ENCODE measurements at places on chromosomes 3 and 15.

DNA sequence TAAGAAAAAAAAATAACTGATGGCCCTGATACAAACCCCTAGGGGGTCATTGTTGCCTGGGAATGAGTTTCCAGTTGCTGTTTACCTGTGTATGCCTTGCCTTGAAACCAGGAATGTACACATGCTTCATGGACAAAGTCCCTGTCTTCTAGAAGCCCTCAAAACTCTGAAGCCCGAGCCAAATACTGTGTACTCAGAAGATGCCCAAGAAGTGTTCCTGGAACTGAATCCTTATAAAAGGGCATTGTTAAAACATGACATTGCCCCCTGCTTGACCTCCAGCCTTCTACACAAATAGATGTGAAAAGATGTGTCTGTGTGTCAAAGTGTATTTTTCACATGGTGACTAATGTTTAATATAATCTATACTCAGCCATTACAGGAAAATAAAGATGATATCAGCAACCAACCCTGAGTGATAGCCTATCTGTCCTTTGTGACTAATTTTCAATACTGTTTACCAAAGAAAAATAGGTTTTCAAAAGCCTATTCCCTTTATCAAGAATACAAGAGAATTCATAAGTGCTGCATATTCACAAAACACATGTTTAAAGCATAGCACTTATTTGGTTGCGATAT, 325.9 kb downstream of the MECOM start:
- no peak for DNase-seq

DNA sequence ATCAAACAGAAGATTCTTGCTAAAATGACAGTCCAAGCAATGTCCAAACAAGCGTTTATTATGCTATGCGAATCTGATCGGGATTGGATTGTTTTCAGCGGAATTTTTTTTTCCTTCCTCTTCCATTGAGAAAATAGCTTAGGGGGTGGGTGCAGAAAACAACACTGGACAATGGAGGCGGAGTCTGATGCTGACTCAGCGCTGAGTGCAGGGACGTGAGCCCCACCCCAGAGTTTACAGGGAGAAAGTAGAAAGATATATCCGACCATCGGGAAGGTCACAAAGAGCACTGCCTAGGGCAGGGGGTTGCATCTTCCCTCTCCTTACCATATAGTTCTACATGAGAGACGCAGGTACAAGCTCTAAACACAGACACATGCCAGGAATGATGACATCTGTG, 117.0 kb downstream of the FOXP1 start:
- DNase-seq: no peak

DNA sequence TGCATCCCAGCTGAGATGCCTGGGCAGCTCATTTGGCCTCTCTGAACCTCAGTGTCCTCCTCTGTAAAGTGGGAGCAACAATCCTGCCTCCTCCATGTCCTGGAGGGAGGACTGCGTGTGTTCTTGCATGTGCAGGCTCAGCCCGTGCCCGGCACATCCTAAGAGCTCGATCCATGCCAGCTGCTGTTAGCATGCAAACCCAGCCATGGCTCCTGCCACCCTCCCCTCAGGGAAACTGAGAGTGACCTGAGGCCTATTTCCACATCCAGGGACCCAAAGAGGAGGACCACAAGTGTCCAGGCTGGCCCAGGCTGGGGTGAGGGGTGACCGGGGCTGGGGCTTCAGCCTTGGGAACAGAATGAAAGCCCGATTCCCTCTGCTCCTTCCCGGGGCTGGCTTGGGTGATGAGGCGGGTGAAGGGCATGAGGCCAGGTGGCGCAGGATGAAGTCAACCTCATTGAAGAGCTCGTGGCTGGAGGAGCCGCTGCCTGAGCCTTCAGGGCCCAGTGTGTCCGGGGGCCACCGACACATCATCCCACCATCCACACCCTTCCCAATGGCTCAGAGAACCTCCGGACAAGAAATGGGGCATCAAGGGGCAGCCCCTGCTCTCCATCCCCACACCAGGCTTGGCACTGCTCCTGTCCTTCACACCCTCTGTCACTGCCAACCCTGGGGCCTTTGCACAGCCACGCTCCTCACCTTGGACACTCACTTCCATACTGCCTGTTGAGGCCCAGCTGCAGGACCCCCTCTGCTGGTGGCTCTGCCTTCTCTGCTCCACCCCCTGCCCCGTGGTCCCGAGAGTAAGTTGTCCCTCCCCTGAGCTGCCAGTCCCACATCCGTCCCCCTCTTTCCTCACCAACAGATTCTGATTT, 42.5 kb downstream of the ADAMTS7 start:
- DNase-seq: no peak

GRCh38 chr3:16820485-16820884, 64.3 kb upstream of the PLCL2 start:
- DNase-seq: no peak

DNA sequence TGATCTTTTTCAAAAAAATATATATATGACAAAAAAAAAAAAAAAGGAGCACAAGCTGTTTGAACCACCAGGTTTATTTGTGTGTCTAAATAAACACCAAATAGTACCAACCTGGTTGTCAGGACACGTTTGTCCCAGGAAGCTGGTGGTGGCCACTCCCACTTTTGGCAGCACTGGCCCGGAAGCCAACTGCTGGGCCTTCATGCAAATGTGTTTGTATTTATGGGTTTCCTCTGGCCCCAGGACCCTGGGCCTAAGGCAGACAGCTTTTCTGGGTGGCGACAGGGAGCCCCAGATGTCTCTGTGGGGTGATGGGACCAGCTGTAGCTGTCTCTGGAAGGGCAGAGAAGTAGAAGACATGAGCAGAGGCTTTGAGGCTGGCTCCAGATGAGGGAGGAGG, 31.6 kb downstream of the PRKCD start:
- peak; percentile 85 for DNase-seq

DNA sequence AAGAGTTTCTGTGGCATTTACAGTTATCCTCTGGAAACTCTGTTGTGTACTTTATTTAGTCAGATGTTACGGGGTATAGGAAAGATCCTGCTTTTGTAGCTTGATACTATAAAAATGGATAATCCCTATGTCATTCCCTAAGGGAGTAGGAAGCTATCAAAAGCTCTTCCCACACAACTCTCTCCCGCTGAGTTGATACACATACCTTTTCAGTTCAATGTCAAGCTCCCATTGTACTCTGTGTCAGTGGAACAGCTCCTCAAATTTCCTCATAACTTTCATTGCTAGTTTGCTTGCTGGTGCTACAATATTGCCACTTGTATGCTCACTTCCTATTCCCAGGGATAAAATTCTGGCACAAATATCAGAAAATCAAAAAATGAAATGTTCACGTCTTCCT, 893.3 kb upstream of the GBE1 start:
- DNase-seq: no peak

- DNase-seq: no peak
These were observed 84.2 kb downstream of the SEMA6D start for GRCh38 chr15:47801522-47801921.

DNA sequence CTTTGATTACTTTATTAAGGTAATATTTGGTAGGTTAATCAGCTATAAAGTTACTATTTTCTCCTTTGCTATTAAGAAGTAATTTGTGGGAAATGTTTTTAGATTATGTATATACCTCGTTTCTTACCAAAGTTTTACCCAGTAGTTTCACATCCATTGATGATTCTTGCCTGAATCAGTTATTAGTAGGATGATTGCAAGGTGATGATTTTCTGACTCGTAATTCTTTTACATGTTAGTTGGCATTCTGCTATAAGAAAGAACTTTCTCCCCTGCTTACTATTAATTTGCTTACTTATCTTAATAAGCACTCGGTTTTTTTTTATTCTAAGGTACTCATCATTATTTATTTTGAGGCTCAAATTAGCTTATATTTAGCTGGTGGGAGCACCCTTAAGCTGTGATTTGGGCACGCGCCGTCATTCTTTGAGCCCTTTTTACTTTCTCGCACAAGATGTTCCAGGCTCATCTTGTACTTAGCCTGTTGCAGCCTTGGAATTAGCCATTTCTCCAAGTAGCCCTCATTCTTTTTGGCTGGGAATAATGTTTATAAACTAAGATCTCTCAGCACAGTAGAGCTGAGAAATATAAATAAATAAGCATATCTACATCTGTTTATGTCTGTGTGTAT, 15.3 kb downstream of the USP3 start:
- DNase-seq: no peak

GRCh38 chr3:72113964-72114363, 329.0 kb upstream of the PROK2 start:
- DNase-seq: no peak

GRCh38 chr3:33331414-33331813, 54.2 kb downstream of the FBXL2 start:
- DNase-seq: no peak

DNA sequence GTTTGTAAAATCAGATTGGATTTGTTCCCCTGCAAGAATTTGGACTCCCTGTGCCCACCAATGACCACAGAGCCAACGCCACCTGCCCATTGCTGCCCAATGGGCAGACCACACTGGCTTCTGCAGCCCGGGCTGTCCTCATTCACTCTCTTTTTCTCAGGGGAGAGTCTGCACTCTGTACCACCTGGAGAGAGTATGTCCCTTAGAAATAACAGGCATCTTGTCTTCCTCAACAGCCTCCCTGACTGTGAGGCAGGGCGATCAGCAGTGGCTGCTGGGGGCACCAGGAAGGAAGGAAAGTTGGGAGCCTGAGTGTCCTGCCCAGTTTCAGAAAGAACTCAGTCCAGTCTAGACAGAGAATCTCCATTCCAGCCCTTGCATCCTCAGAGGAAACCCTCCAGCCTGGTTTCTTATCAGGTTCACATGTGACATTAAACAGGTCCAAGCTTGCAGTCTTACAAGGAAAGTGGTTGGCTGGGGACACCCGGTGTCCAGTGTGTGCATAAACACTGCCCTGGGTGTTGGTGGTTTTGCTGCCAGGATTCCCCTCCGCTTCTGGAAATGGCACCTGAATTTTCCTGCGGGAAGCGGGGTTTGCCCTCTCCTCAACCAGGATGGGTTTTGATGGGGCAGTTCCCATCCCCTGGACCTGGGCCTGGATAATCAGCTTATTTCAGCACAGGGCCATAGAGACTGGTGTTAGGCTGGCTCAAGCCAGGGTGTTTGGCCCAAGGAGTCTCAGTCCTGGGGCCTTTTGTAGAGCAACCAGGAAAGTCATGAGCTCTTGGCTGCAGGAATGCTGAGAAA, 37.2 kb downstream of the SSUH2 start:
- DNase-seq: no peak

DNA sequence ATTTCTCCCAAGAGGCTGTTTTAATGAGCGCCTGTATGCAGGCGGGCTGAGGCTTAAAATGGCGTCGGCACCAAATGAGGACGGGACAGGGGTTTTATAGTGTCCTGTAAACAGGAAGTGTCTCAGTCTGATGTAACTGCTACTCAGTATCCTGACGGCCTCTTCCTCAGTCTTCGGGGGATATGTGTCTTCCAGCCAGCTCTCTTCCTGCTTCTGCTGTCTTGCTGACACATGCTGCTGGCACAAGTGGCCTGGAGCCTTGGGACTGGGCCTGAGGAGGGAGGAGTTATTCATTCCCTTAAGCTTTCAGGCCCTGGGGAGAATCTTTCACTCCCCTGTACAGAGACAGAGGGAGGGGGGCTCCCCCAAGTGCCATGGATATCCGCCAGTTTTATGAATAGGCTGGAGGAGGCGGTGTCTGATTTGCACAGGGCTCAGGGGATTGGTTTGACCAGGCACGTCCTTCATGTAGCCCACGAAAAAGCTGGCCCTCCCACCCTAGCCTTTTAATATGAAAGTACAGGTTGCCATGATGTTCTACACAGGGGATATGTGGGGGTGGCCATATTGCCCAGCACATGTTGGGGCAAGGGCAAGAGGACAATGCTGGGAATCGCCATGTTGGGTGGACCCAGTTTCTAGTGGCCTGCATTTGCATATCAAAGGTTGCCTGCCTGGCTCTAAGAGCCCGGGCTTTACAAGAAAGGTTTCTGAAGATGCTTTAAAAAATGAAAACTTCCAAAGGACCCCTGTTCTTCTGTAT, 19.9 kb downstream of the NDUFB4 start:
- DNase-seq: no peak

GRCh38 chr3:129310111-129311011, 31.7 kb downstream of the HMCES start:
- DNase-seq: no peak

- peak; percentile 10 for DNase-seq
These were observed 50.7 kb downstream of the XYLB start for GRCh38 chr3:38397320-38397719.

DNA sequence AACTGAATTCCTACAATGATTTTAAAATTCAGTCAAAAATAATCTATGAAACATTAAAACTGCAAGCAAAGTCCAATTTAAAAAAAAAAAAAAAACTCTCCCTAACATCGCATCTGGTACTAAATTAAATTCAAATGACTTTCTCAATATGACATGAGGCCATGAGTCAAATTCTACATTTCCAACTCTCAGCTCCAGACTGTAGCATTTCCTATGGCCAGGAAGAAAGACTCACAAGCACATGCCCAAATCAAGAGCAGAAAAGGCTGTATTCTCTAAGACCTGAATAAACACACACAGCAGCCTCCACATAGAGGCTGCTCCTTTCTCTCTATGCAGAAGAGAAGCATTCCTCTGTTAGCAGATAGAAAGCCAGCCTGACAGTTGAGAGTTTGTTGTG, 729.2 kb downstream of the ROBO1 start:
- no peak for DNase-seq

GRCh38 chr3:29922992-29923746, 642.3 kb downstream of the RBMS3 start:
- no peak for DNase-seq
